ENCODE measurements at places on chromosomes 3 and 15. TPM values are rescaled to one million over a fixed set of nuclear protein-coding genes. Genes with fewer than 3 reads are reported as not detected.

The PLA2G4E gene
- not detected for total RNA-seq

- no peaks in the 10 kb centered on the region for H3K36me3 ChIP-seq
- H3K4me3 ChIP-seq: no peak overlapping the region
Observed at GRCh38 chr3:23275061-23275460, 71.9 kb downstream of the UBE2E2 start.

- H3K4me1 ChIP-seq: no peaks in the 10 kb centered on the region
- H3K4me3 ChIP-seq: no peak overlapping the region
Observed at GRCh38 chr15:41990243-41990605, 17.9 kb upstream of the EHD4 start.

The C3orf85 gene
- not detected for total RNA-seq

GRCh38 chr3:99651531-99651930, 13.1 kb downstream of the COL8A1 start:
- no peaks in the 10 kb centered on the region for H3K27me3 ChIP-seq
- no peaks in the 10 kb centered on the region for H3K4me1 ChIP-seq
- H3K36me3 ChIP-seq: no peaks in the 10 kb centered on the region

All from B cell (primary cell).